Activated CD4-positive, alpha-beta T cell treated with anti-CD3 and anti-CD28 coated beads, Interleukin-2, amount 50 U/mL, for 1 hour (primary cell): ENCODE measurements at places on chromosomes 3 and 15.

- DNase-seq = no peak
Observed at GRCh38 chr3:15300323-15301078, 31.9 kb downstream of the SH3BP5 start.

DNA sequence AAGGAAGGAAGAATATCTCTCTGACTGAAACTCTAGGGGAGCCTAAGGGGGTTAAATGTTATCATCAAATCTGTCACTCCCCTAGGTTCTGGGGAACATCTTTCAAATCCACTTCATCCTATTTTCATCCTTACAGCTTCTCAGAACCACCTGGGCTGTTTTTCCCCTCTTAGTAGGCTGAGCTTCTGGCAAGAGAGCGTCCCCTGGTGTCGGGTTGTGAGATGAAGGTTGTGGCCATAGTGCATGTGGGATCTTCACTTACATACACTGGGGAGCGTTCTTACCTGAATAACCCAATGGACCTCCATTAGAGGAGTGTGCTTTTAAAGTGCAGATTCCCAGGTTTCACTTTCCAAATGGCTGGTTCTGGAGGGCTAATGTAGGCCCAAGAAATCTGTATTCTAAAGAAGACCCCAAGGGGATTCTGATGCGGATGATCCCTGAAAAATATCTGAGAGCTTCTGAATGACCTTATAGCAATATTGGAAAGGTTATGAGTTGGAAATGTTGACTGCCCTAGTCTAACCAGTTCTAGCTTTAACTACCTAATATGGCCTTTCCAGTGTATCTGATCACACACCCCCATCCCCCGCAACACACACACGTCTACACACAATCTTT is 663.7 kb downstream of the AGBL1 start:
- peak; percentile 52 for DNase-seq

GRCh38 chr3:61975199-61975598 is 398.2 kb downstream of the FEZF2 start:
- DNase-seq = no peak

GRCh38 chr15:49064281-49064653 is 18.0 kb upstream of the SECISBP2L start:
- no peak for DNase-seq

DNA sequence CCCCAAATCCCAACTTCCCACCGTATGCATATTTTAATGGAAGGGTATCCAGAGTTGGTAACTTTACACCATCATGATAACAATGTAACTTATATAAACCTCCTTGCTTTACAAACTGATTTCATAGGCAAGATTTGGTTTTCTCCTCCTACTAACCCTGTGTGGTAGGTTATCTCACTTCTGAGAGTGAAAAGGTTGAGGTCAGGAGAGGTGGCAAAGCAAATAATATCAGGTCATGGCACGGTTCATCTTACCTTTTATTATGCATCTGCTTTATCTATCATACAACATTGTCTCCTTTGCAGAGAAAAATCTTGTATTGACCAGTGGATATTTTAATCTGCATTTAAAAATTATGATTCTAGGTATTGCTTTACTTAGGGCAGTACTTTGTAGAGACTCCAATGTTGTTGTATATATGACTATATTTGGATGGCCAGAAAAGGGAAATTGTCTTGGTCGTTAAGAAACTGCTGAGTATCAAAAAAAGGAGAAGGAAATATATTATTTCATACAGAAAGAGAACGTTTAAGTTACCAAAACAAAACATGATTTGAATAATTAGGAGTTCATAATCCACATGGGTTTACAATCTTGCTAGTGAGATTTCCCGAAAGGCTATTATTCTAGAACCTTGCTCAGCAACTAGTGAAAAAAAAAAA is 30.4 kb downstream of the NFKBIZ start:
- no peak for DNase-seq

- DNase-seq = no peak
Observed at GRCh38 chr3:191414732-191415131, 46.2 kb upstream of the PYDC2 start.

DNA sequence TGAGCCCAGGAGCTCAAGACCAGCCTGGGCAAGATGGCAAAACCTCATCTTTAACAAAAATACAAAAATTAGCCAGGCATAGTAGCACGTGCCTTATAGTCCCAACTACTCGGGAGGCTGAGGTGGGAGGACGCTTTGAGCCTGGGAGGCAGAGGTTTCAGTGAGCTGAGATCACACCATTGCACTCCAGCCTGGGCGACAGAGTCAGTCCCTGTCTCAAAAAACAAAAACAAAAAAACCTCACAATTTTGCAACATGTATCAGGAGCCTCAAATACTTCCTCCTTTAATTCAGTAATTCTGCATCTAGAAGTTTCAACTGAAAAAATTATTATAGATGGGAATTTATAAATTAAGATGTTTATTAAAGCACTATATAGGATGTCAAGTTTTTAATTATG is 1.1 kb downstream of the MRPL47 start:
- no peak for DNase-seq

DNA sequence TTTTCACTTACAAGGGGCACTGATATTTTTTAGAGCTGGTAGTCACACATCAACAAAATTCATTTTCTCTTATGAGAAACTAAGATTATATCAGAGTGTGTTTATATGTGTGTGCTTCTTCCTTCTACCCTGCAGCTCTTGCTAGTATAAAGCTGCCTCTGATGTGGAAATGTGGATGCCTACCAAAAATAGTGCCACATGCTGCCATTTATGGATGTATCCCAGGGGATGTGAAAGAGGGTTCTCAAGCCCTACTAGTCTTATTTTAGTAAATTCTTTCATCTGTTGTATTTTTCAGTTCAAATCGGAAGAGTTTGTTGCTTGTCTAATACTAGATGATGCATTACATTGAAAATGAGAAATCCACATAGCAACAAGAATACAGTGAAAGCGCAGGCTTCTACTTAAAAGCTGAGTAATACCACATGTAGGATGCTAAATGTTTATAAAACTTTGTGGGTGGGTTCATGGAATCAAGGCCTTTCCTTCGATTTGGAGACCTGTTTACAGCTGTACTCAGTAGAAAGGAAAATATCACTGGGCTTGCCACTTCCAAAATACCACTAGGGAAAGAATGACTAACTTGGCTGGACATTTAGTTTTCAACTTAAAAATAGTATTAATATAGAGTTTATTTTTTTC is 399.2 kb downstream of the EPHA3 start:
- no peak for DNase-seq

- no peak for DNase-seq
Observed at GRCh38 chr15:91186904-91187656, 87.0 kb downstream of the SV2B start.

DNA sequence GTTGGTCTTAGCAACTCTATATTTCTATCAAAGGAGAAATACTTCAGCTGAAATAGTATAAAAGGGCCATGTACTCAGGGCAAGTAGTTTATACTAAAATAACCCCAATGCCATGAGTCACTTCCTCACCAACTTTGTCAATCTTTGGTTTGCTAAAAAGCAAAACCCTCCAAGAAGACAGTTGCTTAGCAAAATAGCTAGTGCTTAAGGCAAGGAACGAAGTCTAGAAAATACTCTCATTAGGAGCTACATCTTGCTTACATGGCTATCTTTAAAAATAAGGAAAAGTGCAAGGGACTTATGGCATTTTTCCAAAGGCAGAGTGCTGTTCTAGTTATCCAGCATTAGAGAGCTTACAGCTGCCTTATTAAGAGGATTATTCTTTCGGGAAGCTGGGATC is 28.4 kb downstream of the P3H2 start:
- no peak for DNase-seq

DNA sequence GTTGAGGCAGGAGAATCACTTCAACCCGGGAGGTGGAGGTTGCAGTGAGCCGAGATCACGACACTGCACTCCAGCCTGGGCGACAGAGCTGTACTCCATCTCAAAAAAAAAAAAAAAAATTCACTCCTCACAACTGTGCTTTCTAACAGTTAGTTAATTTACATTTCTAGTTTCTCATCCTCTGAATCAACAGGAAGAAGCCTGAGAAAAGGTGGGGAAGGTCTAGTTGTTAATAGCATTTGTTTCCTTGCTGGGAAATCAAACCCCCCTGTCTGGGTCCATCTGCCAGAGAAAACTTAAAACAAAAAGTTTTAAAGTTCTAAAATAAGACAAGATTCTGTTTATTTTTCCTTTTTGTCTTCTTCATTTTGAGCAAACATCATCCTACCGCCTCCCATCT is 62.3 kb downstream of the TMEM39A start:
- no peak for DNase-seq

DNA sequence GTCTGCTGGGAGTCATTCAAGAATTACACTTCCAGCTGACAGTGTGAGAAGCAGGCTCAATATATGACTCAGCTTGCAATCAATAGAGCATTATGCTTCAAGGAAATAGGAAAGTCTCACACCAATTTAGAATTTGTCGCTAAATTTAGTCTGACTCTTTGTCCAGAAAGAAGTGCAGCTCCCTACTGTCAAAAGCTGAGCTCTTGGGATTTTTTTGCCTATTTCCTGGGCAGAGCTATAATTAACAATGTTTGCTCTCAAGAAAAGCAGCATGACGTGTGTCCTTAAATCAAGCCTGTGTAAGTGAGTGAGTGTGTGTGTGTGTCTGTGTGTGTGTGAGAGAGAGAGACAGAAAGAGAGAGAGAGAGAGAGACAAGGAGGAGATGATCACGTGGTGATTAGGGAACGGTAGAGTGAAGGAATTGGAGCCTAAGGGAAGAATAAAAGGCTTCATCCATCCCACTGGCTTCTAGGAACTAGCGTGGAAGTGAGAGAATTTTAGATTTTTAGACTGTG is 16.4 kb upstream of the SLC35G2 start:
- no peak for DNase-seq

- DNase-seq = peak; percentile 15
Observed at GRCh38 chr3:109806929-109807328, 469.6 kb upstream of the DPPA4 start.

DNA sequence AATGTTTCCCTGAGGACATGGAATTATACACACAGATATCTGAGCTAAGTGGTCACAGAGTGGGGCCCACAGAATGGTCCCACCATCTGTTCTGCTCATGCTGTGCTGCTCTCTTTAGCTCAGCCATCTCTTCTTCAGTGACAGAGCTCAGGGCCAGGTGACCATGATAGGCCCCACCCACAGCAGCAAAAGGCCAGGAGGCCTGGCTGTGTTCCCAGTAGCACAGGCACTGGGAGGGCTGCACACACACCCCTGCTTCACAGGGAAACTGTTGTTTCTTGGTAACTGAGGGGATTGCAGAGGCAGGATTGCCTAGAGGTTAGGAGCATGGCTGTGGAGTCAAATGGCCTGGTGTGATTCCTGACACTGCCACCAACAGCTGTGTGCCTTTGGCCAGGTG is 4.8 kb upstream of the FBXW12 start:
- no peak for DNase-seq

DNA sequence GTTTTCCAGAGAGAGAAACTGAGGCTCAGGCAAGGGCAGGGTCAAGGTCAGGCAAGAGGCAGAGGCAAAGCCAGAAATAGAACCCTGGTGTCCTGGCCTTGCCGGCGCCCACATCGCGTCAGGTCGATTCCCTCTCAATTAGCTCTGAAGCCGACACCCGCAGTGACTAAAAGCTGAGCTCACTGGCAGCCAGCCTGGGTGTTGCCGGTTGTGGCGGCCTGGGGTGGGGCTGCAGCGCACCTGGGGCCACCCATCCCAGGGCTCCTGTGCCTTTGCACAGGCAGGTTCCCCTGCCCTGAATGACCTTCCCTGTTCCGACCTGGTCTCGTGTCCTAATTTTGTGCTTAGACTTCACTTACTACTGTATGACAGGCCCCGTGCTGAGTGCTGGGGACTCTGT is 6.2 kb downstream of the SEMA3F start:
- no peak for DNase-seq
